Neuronal stem cell (in vitro differentiated cells): ENCODE measurements at places on chromosomes 4 and X.
A peak's percentile ranks its signal among the peaks of the same experiment; 100 is the strongest.

DNA sequence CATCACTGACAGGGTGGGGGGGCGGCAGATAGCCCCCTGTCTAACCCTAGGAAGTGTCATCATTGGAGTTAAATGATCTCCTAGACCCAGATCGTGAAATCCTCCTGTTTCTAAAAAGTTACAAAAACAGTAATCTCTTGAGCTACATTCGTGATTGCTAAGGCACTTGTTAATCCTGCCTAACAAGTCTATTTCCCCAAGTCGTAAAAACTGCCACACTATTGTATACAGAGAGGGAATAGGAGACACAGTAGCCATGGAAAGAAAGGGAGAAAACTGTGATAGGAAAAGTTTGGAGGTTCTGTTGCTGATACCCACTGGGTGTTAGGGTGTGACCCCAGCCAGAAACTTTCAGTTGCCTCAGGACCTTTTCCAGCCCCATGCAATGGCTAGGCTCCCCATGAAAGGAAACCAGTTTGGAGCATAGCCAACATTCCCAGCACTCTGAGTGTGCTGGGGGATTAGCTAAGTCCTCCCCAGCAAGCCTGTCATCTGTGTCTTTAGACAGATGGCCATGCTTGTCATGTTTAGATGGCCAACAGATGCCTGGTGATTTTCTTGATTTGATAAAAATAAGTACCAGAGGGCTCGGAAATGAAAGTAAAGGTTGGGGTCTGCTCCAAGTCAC is 63.3 kb upstream of the ANXA10 start:
- no peak for DNase-seq

DNA sequence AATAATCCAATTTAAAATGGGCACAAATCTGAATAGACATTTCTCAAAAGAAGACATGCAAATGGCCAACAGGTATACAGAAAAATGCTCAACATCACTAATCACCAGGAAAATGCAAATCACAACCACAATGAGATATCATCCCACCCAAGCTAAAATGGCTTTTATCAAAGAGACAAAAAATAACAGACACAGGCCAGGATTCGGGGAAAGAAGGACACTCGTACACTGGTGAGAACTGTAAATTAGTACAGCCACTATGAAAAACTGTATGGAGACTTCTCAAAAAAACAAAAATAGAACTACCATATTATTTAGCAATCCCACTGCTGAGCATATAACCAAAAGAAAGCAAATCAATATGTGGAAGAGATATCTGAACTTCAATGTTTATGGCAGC is 8.5 kb downstream of the SPP1 start:
- DNase-seq, result no peak

DNA sequence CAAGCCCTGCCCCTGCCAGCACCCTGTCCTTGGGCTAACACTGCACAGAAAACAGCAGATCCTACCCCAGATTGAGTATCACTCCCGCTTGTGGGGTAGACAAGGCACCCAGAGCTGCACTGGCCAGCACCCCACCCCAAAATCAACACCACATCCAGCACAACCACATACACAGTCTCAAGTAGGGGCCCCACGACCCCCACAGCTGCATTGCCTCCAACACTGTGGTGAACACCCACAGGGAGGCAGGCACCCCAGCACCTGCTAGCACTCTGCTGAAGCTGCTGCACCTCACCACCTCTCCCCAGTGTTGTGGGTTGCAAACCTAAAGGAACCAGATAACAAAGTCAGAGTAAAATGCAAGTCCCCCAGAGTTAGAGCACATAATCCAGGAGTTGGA is 589.9 kb downstream of the PCDH19 start:
- DNase-seq, result no peak

- peak; percentile 5 for DNase-seq
Measured at GRCh38 chr4:179709961-179710624, 2267.9 kb upstream of the AGA start.

GRCh38 chr4:33924811-33925210 is 2319.5 kb downstream of the ARAP2 start:
- DNase-seq, result no peak

DNA sequence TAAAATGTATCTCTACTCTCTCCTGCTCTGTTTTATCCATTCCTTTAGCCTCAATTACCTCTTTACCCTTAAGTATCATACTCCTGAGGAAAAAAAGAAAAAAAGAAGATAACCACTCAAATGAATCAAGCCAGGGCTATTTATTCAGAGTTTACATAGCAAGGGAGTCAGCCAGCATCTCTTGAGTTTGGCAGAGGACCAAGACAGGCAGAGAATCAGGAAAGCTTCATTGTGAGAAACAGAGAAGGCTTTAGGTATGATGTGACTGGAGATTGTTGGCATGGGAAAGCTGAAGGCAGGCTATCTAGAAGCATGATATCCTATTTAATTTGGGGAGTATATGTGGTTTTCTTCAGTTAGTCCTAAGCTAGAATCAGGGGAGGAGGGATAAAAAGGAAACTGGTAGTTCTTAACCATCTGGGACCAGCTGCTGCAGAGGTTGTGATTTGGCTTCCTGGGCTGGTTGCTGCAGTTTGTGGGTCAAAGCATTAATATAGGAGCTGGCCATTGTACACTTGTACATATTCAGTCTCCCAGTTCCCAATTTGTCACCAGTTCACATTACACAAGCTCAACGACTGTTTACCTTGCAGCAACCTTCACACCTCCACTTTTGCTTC is 11.2 kb downstream of the APELA start:
- DNase-seq, result no peak

GRCh38 chrX:82945332-82945731 is 562.8 kb upstream of the POU3F4 start:
- no peak for DNase-seq

- DNase-seq, result no peak
Measured at GRCh38 chr4:168360271-168360670, 41.7 kb upstream of the DDX60 start.

GRCh38 chr4:3317011-3317655 is 24.3 kb downstream of the RGS12 start:
- DNase-seq, result no peak

GRCh38 chr4:112510291-112511092 is 5.5 kb downstream of the NEUROG2 start:
- DNase-seq, result no peak

DNA sequence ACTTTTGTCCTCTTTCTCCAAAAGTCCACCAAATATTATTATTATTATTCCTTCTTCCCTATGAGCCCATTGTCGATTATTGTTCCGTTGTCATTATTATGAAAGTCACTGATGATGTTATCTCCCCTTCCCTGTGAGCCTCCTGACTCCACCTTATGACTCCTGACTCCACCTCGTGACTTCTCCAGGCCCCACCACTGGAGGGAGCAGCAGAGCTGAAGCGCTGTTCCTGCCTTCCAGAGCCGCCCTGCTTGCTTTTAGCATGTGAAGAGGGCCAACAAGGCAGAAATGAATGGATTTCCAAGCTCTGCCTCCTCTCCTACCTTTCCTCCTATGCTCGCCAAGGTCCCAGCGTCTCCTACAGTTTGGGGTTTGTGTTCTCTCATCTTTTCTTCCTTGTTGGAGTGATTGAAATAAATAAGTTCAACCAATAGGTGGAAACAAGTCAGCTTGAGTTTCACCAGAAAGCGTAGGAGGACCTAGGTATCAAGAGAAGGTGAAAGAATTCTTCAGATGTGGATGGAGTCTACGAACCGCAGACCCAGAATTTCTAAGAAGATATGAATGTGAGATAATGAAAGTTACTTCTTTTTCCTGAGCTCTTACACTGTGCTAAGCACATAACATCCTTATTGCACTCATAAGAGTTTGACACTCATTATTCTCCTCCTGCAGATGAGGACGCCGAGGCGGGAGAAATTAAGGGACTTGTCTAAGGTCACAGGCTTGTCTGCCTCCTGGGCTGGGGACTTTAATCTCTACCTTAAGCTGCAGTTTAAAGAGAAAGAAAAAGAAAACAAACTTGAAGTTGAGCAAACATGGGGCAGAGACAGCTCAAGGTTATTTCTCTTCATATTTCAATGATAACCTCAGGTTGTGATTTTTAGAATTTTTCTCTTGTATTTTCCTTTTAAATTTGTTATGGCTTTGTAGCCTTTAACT is 26.1 kb downstream of the IGSF1 start:
- DNase-seq, result no peak

GRCh38 chrX:124931958-124932357 is 387.7 kb upstream of the TEX13C start:
- DNase-seq, result no peak

DNA sequence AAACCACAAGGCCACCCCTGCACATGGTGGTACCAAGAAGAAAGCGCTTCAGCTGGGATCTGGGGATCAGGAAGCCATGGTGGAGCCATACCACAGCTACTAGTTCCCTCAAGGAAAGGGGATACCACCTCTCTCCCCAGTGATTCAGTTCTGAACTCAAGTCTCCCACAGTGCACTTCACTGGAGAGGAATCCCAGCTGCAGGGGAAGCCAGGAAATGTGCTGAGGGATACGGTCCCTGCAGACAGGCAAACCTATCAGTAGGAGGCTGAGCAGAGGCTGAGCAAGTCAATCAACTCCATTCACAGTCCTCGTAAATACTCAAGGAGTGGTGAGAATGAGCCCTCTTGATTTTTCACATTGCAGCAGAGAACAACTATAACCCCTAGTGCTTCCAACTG is 11.0 kb downstream of the TMEM192 start:
- DNase-seq, result no peak

DNA sequence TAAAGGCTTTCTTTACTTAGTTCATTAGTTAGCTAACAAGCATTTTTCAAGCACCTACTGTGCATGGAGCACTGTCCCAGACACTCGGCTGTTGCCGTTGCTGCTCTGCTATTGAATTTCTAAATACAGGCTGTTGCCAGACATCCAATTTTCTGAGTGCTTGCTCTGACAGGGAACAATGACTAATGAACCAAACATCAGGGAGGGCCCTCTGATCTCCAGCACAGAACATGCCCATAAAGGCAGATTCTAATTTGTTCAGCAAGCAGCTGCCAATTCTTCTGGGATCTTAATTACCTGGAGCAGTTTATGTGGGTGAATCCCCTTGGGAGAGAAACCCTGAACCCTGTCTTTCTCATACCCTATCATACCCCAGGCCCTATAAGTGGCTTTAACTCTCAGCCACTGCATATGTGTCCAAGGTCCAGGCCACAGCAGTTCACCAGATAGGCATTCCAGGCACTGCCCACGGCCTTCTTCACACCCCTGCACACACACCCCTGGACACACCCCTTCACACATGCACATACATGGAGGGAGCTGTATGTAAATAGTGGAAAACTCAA is 27.9 kb downstream of the TSC22D3 start:
- DNase-seq, result no peak

DNA sequence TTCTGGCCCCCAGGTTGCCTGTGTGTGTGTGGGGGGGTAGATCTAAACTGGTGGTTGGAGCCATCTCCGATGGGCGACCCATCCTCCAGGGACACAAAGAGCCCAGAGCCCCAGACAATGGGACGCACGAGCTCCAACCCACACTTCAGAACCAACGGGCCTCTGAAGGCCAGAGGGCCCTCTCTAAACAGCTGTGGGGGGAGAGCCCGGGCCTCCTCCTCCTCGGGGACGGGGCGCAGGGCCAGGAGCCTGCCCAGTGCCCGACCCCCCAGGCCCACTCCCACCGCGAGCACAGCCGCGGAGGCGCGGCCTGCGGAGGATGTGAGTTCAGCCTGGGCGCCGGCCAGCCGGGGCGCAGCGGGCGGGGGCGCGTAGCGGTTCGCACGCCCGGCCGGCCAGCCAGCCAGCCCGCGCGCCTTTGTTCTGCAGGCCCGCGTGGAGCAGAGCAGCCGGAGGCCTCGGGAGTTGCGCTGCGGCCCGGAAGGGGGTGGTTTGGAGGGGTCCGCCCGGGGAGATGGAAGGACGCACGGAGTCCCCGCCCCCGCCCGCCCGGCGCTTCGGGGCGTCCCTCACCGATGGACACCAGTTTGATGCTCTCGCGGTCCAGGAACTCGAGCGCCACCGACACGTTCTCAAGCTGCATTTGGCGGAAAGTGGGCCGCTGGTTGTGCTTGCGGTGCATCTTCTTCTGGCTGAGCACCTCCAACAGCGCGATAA is 4.0 kb downstream of the FLNA start:
- DNase-seq, result no peak

DNA sequence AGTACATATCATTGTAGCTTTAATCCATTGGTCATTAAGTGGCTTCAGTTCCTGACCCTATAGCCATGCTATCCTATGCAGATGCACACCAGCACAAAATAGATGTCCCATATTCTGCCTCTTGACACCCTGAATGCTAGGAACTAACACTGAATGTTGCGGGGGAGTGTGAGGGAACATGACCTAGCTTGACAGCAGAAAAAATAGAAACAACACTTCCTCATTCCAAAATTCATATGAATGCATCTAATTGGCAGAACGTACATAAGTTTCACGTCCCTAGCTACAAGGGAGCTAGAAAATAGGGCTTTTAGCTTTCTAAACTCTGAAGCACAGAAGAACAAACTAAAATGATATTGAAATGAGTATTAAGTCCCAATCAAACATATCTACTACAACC is 14.4 kb upstream of the DCAF8L1 start:
- no peak for DNase-seq

GRCh38 chr4:80188457-80188800 is 8.9 kb upstream of the PRDM8 start:
- DNase-seq, result no peak

DNA sequence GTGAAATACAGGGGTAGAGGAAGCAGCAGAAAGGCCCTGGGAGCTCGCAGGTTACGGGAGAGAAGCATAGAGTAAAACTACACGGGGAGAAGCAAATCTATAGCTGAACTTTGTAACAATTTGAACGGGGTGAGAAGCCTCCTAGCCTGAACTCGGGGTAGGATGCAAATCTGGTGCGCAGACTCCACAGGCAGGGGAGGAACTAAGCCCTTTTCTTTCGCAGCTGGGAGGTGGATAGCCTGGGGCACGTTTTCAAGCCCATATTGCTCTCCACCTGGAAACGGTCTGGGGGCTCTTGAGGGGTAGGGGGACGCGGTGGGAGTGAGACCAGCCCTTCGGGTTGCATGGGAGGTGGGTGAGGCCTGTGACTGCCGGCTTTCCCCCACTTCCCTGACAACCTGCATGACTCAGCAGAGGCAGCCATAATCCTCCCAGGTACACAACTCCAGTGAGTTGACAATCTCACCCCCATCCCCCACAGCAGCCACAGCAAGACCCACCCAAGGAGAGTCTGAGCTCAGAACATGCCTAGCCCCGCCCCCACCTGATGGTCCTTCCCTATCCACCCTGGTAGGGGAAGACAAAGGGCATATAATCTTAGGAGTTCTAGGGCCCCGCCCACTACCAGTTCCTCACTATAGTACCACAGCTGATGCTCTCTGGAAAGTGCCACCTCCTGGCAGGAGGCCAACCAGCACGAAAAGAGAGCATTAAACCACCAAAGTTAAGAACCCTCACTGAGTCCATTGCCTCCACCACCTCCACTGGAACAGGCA is 29.9 kb downstream of the SOWAHB start:
- DNase-seq, result no peak

GRCh38 chrX:135543924-135544323 is 23.5 kb downstream of the INTS6L start:
- DNase-seq, result no peak

DNA sequence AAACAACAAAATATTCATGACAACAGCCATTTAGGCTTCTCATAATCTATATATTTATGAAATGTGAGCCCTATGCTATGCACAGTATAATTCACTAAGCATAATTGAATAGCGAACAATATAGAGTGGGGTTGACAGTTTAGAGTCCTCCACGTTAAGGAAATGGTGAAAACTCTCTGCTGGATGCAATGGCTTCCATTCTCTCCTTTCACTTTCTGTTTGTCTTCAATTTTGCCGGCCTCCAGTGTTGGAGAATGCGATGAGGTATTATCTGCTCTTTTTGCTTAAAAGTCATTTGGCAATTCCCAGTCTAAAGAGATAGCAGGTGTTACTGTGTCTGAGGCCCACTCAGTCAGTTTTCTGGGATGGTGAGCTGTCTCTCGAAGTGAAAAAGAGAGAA is 52.1 kb downstream of the NPY5R start:
- no peak for DNase-seq
